CD4-positive, alpha-beta T cell treated with Interferon alpha-2 for 1 hour (primary cell): ENCODE measurements at places on chromosomes 13 and 19.

DNA sequence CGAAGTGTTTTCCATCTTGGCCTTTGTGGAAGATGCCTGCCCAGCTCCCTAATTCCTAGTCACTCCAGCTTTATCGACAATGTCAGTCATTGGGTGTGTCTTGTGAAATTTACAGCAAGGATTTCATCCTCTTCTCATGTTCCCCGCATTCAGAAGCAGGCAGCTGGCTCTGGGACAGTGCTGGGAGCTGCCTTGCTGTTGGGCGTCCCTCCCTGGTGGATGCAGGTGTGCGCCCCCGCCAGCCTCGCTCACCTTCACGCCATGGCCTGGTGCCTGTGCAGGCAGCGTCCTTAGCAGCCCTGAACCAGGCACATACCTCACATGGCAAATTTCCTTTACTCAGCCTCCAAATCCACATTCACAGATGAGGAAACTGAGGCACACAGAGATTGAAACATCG lies 39.7 kb upstream of the TFDP1 start:
- DNase-seq = no peak

DNA sequence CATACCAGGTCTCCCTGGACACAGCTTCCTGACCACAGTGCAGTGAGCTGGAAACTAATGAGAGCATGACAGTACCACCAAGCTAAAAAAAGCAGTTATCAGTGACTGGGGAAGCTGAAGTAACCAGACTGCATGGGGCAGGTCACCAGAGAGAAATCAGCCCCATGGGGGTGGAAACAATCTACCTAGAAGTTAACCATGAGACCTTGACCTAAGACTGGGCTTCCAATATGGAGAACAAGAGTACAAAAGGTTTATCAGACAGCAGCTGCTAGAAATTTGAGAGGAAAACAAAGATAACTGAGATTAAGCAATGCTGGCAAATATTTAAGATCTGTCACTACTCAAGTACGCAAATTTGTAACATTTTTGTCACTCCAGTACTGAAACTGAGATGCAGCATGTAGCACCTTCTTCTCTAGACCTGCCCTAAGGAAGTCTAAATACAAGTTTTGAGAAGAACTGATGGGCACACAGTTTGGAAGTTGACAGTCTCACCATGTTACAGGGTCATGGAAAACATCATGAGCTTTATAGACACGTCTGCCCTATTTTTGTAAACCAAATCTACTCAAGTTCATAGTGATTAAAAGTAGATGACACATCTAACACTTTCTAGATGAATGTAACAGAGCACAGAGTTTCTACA lies 2641.8 kb upstream of the PCDH20 start:
- DNase-seq = no peak

DNA sequence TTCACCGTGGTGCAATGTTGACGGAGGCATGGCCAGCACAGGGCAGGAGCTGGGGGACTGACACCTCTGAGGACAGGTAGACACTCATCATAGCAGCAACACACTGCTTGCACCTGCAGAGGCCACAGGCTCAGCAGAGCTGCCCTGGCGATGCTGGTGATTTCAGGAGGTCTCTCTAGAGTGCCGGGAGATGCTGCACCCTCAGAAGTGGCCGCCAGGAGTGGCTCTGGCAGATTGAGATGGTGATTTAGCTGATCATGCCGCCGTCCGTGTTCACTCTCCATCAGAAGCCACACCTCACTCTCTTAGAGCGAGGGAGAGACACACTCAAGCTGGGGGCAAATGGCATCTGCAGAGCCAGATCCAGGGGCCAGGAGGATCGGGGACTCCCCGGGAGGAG lies 244.6 kb upstream of the SGCG start:
- DNase-seq = no peak

DNA sequence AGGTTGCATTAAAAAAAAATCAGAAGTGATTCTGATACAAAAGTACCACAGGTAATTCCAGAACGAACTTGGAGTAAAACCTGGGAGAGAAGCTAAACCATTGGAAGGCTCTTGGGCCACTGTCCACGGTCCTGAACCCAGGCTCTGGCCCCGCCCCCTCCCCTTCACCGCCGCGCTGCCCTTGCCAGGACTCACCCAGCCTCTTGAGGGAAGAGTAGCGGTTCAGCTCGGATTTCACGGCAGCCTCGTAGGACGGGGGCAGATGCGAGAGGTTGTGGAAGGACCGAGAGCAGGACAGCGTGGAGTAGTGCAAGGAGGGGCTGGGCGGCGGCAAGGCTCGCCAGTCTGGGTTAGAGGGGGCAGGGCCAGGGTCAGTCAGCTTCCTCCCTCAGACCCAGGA lies 5.7 kb downstream of the SHISA7 start:
- no peak for DNase-seq

DNA sequence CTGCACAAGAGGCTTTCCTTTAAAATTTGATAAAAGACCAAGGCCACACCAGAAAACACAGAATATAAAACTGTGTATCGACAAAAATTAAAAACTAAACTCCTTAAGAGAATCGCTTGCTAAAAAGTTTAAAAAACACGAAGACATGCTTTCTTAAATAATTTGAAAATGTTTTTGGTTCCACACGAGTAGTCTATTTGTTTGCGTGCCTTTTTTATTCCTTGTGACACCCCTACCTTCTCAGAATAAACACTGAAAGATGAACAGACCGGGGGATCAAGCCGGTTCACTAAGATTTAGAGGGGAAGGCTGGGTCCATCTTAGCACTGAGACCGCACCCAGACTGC lies 256.4 kb upstream of the STARD13 start:
- DNase-seq = no peak

- peak; percentile 22 for DNase-seq
Observed at GRCh38 chr19:54179921-54180461, 7.0 kb upstream of the TMC4 start.

- no peak for DNase-seq
Observed at GRCh38 chr13:99218545-99218944, 17.9 kb downstream of the UBAC2 start.

GRCh38 chr19:584240-585001 lies 5.3 kb upstream of the HCN2 start:
- DNase-seq = peak; percentile 74

- no peak for DNase-seq
Observed at GRCh38 chr13:50679321-50679720, 164.2 kb downstream of the DLEU7 start.

GRCh38 chr19:31386806-31387205 lies 37.6 kb upstream of the TSHZ3 start:
- no peak for DNase-seq
